ENCODE measurements at places on chromosomes 12 and 14. TPM values are rescaled to one million over a fixed set of nuclear protein-coding genes. Genes with fewer than 3 reads are reported as not detected.

- peak overlapping the region; percentile 97 for H3K4me3 ChIP-seq
- H3K27ac ChIP-seq, result peak overlapping the region; percentile 73
- peaks cover 38% of the 10 kb centered on the region for H3K4me1 ChIP-seq
- no peaks in the 10 kb centered on the region for H3K27me3 ChIP-seq
Measured at GRCh38 chr12:122421187-122421820, 1.2 kb downstream of the CLIP1 start.

Gene DNAJC22
- total RNA-seq, result 0.35 TPM

DNA sequence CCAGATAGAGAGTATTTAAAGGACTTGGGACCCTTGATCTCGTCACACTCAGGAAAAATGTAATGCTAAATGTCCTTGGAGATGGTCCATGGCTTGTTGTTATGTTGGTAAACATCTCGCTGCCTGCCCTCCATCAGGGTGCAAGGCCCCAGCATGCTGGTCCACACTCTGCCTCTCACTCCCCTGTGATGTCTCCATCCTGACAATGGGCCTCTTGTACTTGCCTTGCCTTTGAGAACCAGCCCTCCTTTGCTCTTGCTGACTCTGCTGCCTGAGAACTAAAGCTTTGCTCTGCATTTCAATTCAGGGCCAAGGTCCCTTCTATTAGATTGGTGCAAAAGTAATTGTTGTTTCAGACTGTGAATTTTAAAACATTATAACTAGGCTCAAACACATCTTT, 131.0 kb upstream of the LMNTD1 start:
- no peak overlapping the region for H3K4me3 ChIP-seq
- peaks cover 8% of the 10 kb centered on the region for H3K4me1 ChIP-seq
- H3K27ac ChIP-seq, result no peak overlapping the region
- H3K27me3 ChIP-seq, result no peaks in the 10 kb centered on the region
- no peak for DNase-seq

Gene AMDHD1
- 0.30 TPM for total RNA-seq

GRCh38 chr14:65560340-65561027, 148.0 kb downstream of the FUT8 start:
- H3K36me3 ChIP-seq, result peaks cover 12% of the 10 kb centered on the region
- no peak overlapping the region for H3K27ac ChIP-seq
- no peak for DNase-seq
- H3K4me3 ChIP-seq, result no peak overlapping the region
- no peaks in the 10 kb centered on the region for H3K4me1 ChIP-seq

DNA sequence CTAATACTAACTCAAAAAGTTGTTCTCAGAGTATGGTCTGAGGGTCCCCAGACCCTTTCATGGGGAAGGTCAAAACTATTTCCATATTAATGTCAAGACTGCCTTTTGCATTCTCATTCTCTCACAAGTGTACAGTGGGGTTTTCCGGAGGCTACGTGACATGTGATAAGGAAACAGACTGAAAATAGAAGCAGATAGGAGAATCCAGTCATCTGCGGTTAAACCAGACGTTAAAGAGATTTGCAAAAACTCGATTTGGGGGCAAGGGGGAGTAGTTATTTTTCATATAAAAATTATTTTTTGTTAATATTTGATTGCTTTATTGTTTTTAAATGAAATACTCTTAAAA, 1.0 kb upstream of the NAP1L1 start:
- peak overlapping the region; percentile 100 for H3K4me3 ChIP-seq
- DNase-seq, result no peak
- peaks cover 50% of the 10 kb centered on the region for H3K4me1 ChIP-seq
- peaks cover 14% of the 10 kb centered on the region for H3K36me3 ChIP-seq

- DNase-seq, result no peak
- H3K27me3 ChIP-seq, result no peaks in the 10 kb centered on the region
- H3K36me3 ChIP-seq, result peaks cover 6% of the 10 kb centered on the region
- H3K4me3 ChIP-seq, result no peak overlapping the region
- H3K27ac ChIP-seq, result no peak overlapping the region
Measured at GRCh38 chr14:88546621-88547385, 8.0 kb downstream of the PTPN21 start.

DNA sequence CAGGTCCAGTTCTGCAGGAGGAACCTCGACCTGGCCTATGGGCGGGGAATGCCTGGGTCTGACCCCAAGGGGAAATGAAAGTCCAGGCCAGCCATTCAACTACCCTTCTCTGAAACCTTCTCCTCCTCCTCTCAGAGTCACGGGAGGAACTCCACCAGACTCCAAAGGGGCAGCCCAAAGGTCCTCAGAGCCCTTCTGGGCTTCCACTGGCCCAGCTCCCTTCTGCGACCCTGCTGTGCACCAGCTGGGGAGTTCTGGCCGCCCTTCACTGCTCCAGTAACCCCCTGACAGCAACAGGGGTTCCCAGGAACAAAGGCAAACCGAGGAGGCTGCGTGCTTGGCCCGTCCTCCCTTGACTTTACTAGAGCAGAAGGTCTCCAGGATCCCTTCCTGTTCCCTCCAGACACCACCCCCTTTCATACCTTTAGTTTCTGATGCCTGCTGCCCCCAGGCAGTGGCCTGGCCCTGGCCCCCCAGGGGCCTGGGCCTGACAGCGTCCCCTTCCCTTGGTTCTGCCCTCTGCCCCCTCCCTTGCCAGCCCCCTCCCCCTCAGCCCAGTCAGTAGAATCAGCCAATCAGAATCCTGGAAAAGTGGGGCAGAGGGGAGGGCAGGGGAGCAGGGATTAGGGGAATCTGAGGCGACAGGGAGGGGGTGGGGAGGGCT, 850 bp upstream of the ZNF385A start:
- no peak overlapping the region for H3K4me3 ChIP-seq
- H3K36me3 ChIP-seq, result no peaks in the 10 kb centered on the region
- peaks cover 43% of the 10 kb centered on the region for H3K4me1 ChIP-seq

DNA sequence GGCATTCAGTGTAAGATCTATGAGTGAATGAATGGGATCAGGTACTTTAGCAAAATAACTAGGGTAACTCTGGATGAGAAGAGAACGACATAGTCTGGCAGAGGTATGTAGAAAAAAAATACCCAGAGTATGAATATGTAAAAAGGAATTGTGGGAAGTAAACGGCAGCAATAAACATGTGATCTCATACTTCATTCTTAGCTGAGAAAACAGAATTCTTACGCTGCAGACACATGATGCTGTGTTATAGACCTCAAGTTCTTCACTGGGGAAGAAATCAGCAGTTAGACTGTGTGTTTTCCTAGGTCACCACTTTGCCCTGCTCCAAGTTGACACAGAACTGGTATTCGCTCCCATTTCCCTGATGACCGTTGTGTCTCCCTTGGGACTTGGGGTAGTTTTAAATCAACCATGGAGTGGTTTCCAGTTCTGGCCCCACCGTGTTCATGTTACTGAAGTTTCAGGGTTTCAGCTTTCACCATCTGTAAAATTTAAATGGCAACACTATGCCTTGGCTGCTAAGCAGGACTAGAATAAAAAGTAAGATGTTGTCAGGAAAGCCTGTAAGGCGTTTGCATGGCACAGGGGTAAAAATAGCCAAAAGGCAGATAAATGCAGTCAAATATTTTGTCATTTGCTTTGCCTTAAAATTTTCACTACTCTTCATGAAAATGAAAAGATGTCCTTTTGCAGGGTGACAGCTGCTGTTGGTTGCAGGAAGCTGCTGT, 223.7 kb downstream of the PELI2 start:
- H3K36me3 ChIP-seq, result no peaks in the 10 kb centered on the region
- H3K4me3 ChIP-seq, result no peak overlapping the region
- H3K27me3 ChIP-seq, result no peaks in the 10 kb centered on the region
- H3K27ac ChIP-seq, result no peak overlapping the region
- no peak for DNase-seq
- peaks cover 9% of the 10 kb centered on the region for H3K4me1 ChIP-seq

Gene SERPINA6
- total RNA-seq, result not detected

- no peak overlapping the region for H3K27ac ChIP-seq
- H3K36me3 ChIP-seq, result no peaks in the 10 kb centered on the region
- H3K4me3 ChIP-seq, result no peak overlapping the region
- no peak for DNase-seq
Measured at GRCh38 chr12:111256629-111257434, 112.1 kb downstream of the PHETA1 start.

DNA sequence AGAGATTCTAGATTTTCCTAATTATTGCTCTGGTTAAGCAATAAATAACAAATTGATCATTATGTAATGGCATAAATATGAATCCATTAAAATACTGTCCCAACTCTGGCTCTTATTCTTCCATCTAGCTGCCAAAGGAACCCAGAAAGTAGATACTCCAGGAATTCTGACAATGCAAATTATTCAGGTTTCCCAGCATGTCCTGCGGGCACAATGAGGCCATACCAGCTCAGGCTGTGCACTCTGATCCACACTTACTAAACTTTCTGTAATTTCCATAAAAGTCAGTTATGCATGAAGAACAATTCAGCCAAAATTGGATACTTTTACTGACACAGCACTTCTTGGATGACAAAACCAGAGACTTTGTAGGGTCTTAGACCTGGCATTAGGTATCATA, 576.3 kb downstream of the KCNH5 start:
- no peak for DNase-seq
- H3K4me1 ChIP-seq, result no peaks in the 10 kb centered on the region
- H3K27me3 ChIP-seq, result no peaks in the 10 kb centered on the region
- no peak overlapping the region for H3K27ac ChIP-seq

Gene SMCO3
- total RNA-seq, result not detected

Gene GZMB
- total RNA-seq, result not detected

GRCh38 chr12:12717586-12718380, 615 bp downstream of the CDKN1B start:
- H3K36me3 ChIP-seq, result peaks cover 18% of the 10 kb centered on the region
- H3K27ac ChIP-seq, result peak overlapping the region; percentile 97
- no peak for DNase-seq
- peak overlapping the region; percentile 98 for H3K4me3 ChIP-seq

- H3K4me3 ChIP-seq, result no peak overlapping the region
- no peak overlapping the region for H3K27ac ChIP-seq
- peaks cover 4% of the 10 kb centered on the region for H3K27me3 ChIP-seq
- peaks cover 5% of the 10 kb centered on the region for H3K4me1 ChIP-seq
Measured at GRCh38 chr14:34324363-34324795, 137.7 kb downstream of the SPTSSA start.

DNA sequence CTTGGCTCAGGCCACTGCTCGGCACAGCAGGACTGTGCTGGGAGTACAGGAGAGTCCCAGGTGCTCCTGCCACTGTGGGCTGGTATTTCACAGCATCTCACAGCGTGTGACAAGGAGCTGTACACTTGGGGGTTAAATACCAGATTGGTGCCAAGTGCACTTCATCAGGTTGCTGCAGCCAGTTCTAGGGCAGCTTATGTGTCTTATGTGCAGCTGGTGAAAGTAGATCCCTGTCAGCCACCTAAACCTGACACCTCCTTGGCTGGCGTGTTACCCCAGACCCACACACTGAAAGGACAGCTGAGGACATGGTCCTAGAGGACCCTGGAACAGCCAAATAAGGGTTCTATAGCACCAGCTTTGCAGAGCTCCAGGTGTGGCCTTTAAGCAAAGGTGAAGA, 18.9 kb downstream of the PLEKHH1 start:
- H3K4me3 ChIP-seq, result no peak overlapping the region
- no peaks in the 10 kb centered on the region for H3K4me1 ChIP-seq

Gene LRFN5
- 1.3 TPM for total RNA-seq
